ENCODE measurements at places on chromosomes 13 and 19. TPM values are rescaled to one million over a fixed set of nuclear protein-coding genes. Genes with fewer than 3 reads are reported as not detected.

Gene ZNF556
- total RNA-seq = 0.21 TPM

Gene CLEC11A
- 8.1 TPM for total RNA-seq

Gene CSNK1G2
- total RNA-seq = 43.3 TPM

Gene OR10H1
- total RNA-seq = not detected

Gene RNF113B
- total RNA-seq = not detected

Data from A549 treated with DMSO at 1 μM for 4 hours (cell line).